Esophagus squamous epithelium (tissue), 5 donors: ENCODE measurements at places on chromosomes 2 and 18.

GRCh38 chr2:140565756-140566155 is 1565.1 kb downstream of the LRP1B start:
- DNase-seq: no peak

- DNase-seq: no peak
Observed at GRCh38 chr2:85400023-85400422, 10.1 kb downstream of the CAPG start.

DNA sequence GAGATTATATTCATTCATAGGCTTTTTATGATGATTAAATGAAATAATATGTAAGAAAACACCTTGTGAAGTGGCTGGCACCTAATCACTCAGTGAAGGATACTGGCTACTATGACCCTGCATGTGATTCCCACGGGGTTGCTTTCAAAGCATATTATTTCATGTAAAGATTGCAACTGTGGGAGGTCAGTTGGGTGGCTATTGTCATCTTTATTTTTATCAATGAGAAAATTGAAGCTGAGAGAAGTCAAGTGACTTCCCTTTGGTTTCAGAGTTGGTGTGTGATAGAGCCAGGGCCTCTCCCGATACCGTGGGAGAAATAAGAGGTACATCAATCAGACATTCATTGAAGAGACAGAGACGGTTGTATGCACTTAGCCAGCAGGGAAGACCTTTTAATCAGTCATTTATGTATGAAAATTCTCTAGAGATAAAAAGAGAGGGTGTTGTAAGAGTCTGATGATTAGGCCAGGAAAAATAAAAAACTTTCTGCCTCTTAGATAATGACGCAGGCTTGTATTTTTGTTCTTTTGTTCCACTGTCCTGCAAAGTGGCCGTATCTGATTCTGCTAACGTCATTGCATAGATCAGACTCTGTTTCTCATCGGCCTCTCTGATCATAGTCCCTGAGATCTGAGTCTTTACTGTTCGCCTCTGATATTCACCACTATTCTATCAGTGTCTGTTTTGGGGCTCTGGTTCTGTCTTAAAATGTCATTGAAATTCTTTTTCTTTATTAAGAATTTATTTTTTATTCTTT is 50.5 kb downstream of the QPCT start:
- no peak for DNase-seq

DNA sequence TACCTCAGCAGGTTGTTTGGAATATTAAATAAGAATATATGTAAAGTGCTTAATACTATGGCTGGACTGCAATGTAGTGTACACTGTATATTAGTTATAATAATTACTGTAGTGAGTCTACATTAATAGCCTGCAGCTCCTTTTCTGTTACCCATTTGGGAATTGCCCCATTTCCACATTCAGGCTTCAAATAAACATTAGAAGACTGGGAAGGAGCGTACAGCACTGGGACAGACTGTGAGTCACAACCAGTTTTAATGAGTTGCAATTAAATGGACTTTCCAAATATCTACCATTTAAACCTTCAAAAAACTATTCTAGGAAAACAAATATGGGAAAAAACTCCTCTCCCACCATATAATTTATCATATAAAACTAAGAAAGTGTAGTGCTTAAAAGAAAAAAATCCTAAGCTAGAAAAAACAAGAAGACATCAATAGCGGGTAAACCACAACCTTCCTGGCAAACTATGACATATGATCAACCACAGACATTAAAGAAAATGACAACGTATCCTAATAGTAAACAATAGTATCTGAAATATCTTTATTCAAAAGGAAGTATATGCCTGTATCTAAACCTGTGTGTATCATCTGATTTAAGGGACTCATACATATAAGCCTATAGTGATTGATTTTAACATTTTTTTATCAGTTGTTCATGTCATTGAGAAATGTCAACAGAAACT is 86.1 kb downstream of the TRIP12 start:
- no peak for DNase-seq

- no peak for DNase-seq
Observed at GRCh38 chr2:114009205-114009944, 119.5 kb downstream of the ACTR3 start.

GRCh38 chr2:71465356-71465755 is 12.0 kb downstream of the DYSF start:
- no peak for DNase-seq

GRCh38 chr2:234839285-234839684 is 112.5 kb upstream of the SH3BP4 start:
- no peak for DNase-seq
